ENCODE measurements at places on chromosomes 12 and 14.

GRCh38 chr12:107735763-107736162 is 25.2 kb downstream of the PRDM4 start:
- DNase-seq: no peak

DNA sequence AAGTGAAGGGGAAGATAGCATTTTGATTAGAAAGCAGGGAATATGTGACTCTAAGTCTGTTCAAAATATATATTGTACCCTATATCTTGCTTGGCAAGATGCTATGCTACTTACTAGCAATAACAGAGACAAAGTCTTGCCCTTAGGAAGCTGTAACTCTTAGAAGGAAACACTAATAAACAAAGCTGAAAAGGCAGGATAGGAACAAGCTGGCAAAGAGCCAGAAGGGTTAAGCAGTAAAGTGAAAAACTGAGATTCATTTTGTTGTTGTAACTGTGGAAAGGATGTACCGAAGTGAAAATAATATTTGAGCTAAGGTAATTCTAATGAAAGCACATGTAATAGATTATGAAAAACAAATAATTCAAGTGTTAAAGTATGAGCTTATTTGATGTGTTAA is 527.1 kb upstream of the FLRT2 start:
- DNase-seq: no peak

GRCh38 chr14:55470025-55470424 is 29.6 kb upstream of the TBPL2 start:
- no peak for DNase-seq

- DNase-seq: no peak
Measured at GRCh38 chr14:90544566-90544965, 147.7 kb downstream of the CALM1 start.

GRCh38 chr12:94792693-94793092 is 142.3 kb upstream of the TMCC3 start:
- no peak for DNase-seq

Measured in GM04503 (cell line).